Activated CD4-positive, alpha-beta memory T cell treated with anti-CD3 and anti-CD28 coated beads for 36 hours (primary cell): ENCODE measurements at places on chromosomes 7 and 10. TPM values are rescaled to one million over a fixed set of nuclear protein-coding genes. Genes with fewer than 3 reads are reported as not detected.

Gene ANKRD30A
- total RNA-seq = not detected

GRCh38 chr7:28804990-28805389 is 153.1 kb downstream of the TRIL start:
- no peak overlapping the region for H3K4me3 ChIP-seq
- H3K27me3 ChIP-seq = no peaks in the 10 kb centered on the region
- DNase-seq = no peak

Gene STEAP1B
- total RNA-seq = not detected

DNA sequence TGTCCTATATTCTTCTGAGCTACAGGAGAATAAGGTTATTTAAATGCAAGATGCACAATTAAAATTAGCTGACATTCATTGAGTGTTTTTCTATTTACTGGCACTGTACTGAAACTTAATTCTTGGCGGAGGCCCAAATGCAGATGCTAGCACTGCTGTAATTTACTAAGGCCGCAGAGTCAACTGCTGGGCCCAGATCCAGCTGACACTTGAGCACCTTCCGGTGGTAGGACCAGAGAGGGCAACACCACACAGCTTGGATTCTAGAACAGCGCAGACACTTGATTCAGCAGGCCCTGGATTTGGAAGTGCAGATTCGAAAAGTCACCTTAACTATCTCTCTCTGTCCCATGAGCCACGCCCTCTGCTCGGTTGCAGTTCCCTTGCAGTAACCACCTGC is 228.6 kb upstream of the TMEM72 start:
- no peaks in the 10 kb centered on the region for H3K4me1 ChIP-seq
- H3K27ac ChIP-seq = no peak overlapping the region
- no peaks in the 10 kb centered on the region for H3K27me3 ChIP-seq
- H3K4me3 ChIP-seq = no peak overlapping the region
- H3K36me3 ChIP-seq = no peaks in the 10 kb centered on the region
- DNase-seq = no peak

Gene ZNF117
- 4.2 TPM for total RNA-seq

GRCh38 chr7:99499371-99499720 is 735 bp downstream of the ZNF394 start:
- H3K27ac ChIP-seq = peak overlapping the region; percentile 99
- peaks cover 39% of the 10 kb centered on the region for H3K36me3 ChIP-seq
- H3K4me1 ChIP-seq = peaks cover 21% of the 10 kb centered on the region
- no peaks in the 10 kb centered on the region for H3K27me3 ChIP-seq

DNA sequence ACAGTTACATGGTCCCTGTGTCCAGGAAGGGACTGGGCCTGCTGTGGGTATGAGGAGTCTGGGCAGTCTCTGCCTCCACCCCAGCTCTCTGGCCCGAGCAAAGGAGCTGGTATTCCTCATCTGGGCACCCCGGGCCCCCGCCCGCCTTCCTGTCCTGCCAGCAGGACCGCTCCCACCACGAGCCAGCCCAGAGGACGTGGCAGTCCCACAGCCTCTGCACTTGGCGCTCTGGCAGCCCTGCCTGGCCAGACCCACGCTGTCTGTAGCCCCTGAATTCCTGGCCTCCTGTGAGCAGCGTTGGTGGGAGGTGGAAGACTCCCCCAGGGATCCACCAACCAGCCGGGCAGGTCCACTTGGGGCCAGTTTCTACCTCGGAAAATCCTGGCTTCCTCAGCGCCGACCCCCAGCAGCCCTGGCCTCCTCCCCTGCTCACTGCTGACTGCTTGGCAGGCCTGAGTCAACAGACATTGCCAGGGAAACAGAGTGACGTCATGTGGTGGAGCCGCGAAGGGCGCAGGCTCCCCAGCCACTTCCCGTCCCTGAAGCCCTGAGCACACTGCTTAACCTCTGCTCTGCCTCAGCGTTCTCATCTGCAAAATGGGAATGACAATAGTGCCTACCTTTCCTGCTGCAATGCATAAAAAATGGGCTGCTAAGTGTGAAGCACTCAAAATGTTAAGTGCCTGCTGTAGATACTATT is 21.6 kb upstream of the LIMK1 start:
- peaks cover 4% of the 10 kb centered on the region for H3K27me3 ChIP-seq
- DNase-seq = peak; percentile 79
- no peaks in the 10 kb centered on the region for H3K36me3 ChIP-seq

Gene ZNF239
- 1.7 TPM for total RNA-seq

DNA sequence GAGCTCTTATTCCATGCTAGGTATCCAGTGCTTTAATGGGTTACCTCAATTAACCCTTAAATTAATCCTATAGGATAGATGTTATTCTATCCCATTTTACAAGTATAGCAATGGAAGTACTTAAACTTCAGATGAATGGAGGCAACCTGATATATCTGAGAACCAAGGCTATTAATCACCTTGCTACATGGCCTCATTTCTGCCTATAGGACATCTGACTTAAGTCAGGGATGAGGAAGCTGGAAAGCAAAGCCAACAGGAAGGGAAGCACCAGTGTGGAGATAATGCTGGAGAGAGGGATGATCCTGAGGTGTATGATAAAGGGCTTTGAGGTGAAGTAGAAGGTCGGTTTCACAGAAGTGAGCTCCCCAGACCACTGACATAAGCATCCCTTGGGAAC is 132.3 kb downstream of the CHN2 start:
- no peak for DNase-seq
- H3K36me3 ChIP-seq = no peaks in the 10 kb centered on the region
- H3K27me3 ChIP-seq = peaks cover 2% of the 10 kb centered on the region

Gene MPP7
- total RNA-seq = 12.8 TPM

- H3K27me3 ChIP-seq = no peaks in the 10 kb centered on the region
- no peak overlapping the region for H3K27ac ChIP-seq
- no peaks in the 10 kb centered on the region for H3K36me3 ChIP-seq
- no peak for DNase-seq
- H3K4me1 ChIP-seq = no peaks in the 10 kb centered on the region
- H3K4me3 ChIP-seq = no peak overlapping the region
Observed at GRCh38 chr7:75965617-75966016, 28.8 kb downstream of the TMEM120A start.

GRCh38 chr7:34406848-34407530 is 251.0 kb upstream of the NPSR1 start:
- no peak overlapping the region for H3K27ac ChIP-seq
- H3K4me1 ChIP-seq = no peaks in the 10 kb centered on the region
- no peak for DNase-seq
- no peaks in the 10 kb centered on the region for H3K36me3 ChIP-seq
- no peaks in the 10 kb centered on the region for H3K27me3 ChIP-seq

DNA sequence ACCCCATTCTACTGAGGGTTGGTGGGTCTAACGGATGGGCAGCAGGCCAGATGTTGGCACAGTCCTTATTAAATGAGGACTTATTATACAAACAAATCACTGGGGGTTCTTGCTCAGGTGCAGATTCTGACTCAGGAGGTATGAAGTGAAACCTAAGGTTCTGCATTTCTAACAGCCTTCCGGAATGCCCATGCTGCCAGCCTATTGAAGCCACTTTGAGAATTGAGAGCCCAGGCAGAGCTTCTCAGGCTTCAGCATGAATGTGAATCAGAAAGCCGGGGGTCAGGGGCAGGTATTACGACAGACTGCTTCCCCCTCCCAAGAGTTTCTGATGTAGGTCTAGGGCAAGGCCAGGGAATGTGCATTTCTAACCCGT is 34.1 kb upstream of the NPFFR1 start:
- H3K27me3 ChIP-seq = no peaks in the 10 kb centered on the region
- DNase-seq = no peak
- H3K36me3 ChIP-seq = no peaks in the 10 kb centered on the region
- peaks cover 2% of the 10 kb centered on the region for H3K4me1 ChIP-seq
- no peak overlapping the region for H3K4me3 ChIP-seq
- no peak overlapping the region for H3K27ac ChIP-seq

- no peaks in the 10 kb centered on the region for H3K27me3 ChIP-seq
- H3K4me3 ChIP-seq = no peak overlapping the region
- DNase-seq = no peak
- no peaks in the 10 kb centered on the region for H3K36me3 ChIP-seq
Observed at GRCh38 chr10:80585812-80586211, 48.1 kb downstream of the SH2D4B start.

DNA sequence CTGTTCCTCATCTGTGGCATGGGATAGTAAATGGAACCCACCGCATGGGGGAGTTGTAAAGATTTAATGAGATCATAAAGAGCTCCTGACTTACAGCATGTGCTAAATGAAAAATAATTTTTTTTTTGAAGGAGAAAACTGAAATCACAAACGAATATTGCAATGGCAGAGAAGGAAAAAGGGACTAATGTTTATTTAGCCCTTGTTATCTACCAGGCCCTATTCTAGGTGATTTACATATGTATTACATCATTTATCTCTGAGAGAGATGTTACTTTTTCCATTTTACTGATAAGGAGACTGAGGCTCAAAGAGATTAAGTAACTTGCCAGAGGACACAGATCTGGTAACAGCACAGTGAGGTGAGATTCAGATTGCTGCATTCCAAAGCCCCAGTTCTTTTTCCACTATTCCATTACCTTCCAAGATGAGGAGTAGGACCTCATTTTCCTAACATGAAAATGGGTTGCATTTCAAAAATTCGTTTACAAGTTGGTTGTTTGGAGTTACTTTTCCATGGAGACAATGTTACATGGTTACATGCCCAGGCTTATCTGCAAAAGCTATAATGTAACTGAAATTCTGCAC is 28.6 kb downstream of the VCL start:
- no peak for DNase-seq
- H3K4me1 ChIP-seq = peaks cover 56% of the 10 kb centered on the region
- H3K4me3 ChIP-seq = no peak overlapping the region
- H3K27me3 ChIP-seq = no peaks in the 10 kb centered on the region

Gene CYP3A7
- total RNA-seq = not detected

Gene CRTAC1
- total RNA-seq = not detected

DNA sequence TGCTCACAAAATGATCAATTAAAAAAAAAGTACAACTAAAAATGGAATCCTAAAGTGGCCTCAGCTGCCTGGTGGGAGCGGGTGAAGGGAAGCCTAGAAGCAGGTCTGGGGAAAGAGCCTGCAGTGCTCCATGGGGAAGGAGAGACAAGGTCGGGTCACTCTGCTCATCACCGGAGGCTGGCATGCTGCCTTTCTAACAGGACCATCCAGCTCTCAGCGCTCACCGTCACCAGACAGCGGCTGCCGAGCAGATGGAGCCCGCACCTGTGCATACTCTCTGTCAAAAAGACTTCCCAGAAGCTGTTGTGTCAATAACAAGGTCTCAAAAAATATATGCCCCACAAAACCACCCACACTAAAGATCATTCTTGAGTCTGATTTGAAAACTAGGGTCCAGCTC is 112.8 kb downstream of the BAMBI start:
- no peak overlapping the region for H3K4me3 ChIP-seq
- H3K27ac ChIP-seq = no peak overlapping the region
- H3K27me3 ChIP-seq = peaks cover 7% of the 10 kb centered on the region
- H3K4me1 ChIP-seq = peaks cover 2% of the 10 kb centered on the region
- no peaks in the 10 kb centered on the region for H3K36me3 ChIP-seq

- H3K4me3 ChIP-seq = no peak overlapping the region
- no peaks in the 10 kb centered on the region for H3K36me3 ChIP-seq
- peak; percentile 27 for DNase-seq
- H3K27ac ChIP-seq = no peak overlapping the region
- H3K4me1 ChIP-seq = peaks cover 24% of the 10 kb centered on the region
- H3K27me3 ChIP-seq = no peaks in the 10 kb centered on the region
Observed at GRCh38 chr7:116955801-116956476, 2.6 kb downstream of the ST7 start.

DNA sequence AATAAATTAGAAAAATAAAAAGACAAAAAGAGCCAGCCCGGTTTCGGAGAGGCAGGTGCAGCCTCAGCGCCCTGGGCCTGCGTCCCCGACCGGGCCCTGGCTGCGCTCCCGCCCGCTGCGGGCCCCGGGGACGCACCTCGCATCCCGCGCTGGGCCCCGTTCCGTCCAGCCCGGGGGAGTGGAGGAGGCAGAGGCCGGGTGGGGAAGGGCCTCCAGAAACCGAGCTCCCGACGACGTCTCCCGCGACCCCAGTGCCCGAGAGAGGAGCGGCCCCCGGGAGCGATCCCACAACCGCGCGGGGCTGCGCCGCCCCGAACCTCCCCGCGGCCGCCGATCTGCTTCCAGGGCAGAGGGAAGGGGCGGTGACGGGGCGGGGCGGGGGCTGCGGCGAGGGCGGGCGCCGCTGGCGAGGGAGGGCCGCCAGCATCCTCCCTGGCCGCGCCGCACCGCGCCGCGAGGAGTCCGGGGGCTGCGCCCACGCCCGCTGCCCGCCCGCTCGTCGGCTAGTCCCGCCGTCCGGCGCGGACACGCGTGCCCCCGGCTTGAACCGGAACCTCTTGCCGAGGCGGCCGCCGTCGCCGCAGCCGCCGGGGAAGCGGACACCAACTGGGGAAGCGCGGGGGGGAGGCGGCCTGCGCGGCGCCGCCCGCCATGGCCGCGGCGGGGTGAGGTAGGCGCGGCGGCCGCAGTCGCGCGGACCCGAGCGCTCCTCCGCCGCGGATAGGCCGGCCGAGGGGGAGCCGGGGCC is at the start of gene CCNY:
CCNY (plus strand) TSS at position 426 of the 748 bp plus-strand sequence. CDS start 545 bp downstream, outside the sequence.
- peak; percentile 85 for DNase-seq
- peaks cover 68% of the 10 kb centered on the region for H3K4me1 ChIP-seq
